ENCODE measurements at places on chromosomes 12 and 14.

- no peak for DNase-seq
Observed at GRCh38 chr12:12305568-12306300, 38.9 kb upstream of the LRP6 start.

DNA sequence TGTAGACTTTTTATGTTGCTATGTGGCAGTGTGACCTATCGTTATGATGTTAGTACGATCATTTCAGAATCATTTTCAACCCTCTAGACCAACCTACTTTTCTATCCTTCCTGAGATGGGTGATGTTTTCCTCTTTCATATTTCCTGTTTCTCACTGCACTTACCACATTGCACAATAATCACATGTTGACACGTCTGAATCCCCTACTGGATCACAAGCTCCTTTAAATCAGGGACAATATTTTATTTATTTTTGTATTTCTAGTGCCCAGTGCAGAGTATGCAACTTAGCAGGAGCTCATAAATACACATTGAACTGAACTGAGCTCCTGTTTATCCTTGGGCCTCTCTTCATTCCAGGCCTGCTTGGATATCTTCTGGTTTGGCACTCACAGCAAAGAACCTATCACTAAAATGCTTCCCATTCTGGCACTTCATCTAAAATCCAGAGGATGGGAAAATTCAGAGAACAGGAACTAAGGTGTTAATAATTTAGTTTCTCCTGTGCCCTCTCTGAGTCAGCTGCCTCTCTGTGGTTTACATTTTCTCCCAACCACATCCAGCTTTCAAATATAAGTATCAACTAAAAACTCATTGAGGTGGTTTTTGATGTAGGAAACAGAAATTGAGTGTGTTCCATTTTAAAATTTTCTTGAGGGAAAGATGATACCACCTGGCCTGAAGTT is 69.4 kb upstream of the DYRK2 start:
- no peak for DNase-seq

DNA sequence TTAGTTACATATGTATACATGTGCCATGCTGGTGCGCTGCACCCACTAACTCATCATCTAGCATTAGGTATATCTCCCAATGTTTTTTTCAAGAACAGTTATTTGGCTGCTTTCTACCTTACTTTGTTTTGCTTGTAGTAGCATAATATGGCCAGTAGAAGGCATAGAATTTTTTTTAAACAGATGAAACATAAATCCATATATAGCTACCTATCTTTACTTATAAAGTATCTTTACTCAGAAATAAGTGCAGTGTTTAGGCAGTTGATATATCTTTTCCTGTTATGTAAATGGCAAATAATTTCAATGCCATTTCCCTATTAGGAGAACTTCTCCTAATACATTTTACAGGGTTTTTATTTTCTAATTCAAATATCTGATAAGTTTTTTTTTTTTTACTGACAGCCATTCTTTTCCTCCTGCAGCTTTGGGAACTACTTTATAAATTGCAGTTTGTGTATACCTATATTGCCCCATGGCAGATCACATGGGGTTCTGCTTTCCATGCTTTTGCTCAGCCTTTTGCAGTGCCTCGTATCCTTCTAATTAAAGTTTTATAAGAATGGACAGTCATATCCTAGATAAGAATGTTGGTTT is 143.1 kb downstream of the PCNX1 start:
- DNase-seq = no peak

- peak; percentile 34 for DNase-seq
Observed at GRCh38 chr14:101965181-101965544, 790 bp downstream of the DYNC1H1 start.

GRCh38 chr12:55844961-55845360 is 2.2 kb upstream of the MMP19 start:
- no peak for DNase-seq

DNA sequence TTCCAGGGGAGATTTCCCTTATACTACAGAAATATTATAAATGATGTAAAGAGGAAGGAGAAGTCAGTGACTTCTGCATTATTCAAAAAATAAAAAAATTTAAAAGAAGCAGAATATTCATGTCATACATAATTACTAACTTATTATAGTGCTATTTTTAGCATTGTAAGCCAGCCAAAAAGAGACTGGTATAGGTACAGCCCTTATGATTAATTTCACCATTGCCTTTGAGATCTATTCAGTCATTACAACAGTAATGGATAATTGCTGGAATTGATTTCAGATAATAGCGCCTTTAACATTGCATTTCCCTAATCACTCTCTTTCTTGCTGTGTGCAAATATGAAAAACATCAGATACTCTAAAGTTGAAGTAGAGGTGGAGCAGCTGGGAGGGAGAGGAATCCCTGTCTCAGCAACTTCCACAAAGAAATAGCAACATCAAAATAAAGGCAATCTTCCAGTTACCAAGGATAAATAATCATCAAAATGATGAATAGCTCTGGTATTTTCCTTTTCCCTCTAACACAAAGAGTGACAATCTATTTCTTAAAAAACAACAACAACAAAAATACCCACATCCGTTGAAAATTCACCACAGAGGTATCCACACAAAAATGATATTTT is 71.8 kb upstream of the OVCH1 start:
- DNase-seq = no peak

GRCh38 chr12:96521895-96522682 is 32.7 kb downstream of the CFAP54 start:
- DNase-seq = no peak

GRCh38 chr14:105349992-105350391 is 35.4 kb downstream of the PACS2 start:
- no peak for DNase-seq

DNA sequence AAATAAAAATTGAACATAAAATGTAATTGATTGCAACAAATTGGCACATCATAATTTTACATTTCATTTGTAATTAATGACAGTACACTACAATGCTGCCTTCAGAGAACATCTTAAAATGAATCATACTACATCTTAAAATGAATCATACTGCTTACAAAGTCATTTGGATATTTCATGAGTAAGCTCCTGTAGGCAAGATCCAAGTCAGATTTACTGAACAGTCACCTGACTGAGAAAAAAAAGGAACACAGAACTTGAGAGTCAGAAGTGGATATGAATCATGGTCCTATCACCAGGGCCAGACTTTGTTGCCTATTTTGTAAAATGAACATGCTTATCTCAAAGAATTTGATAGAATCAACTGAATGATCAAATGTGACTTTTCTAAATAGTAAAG is 32.7 kb upstream of the FBLN5 start:
- peak; percentile 76 for DNase-seq

- DNase-seq = no peak
Observed at GRCh38 chr12:57604992-57605810, 577 bp downstream of the DTX3 start.

GRCh38 chr12:109685574-109686447 is 27.8 kb upstream of the FAM222A start:
- DNase-seq = no peak

DNA sequence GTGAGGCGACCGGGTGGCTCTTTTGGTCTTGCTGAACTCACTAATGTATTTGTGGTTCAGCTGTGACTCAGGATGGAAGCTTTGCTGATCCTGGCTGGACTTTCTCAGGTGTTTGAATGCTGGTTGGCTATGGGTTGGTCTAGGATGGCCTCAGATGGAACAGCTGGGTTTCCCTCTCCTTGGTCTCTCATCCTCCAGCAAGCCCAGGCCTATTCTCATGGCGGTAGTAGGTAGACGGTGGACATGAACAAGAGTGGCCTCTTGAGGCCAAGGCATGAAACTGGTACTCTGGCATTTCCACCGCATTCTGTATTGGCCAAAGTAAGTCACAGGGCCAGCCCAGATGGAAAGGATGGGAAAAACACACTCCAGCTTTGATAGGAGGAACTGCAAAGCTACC is 11.8 kb upstream of the POLR3B start:
- no peak for DNase-seq
